Uterus (tissue), 4 donors: ENCODE measurements at places on chromosomes 3 and 15.
A peak's percentile ranks its signal among the peaks of the same experiment; 100 is the strongest.

- no peak for DNase-seq
Measured at GRCh38 chr15:85920956-85921355, 126.2 kb upstream of the KLHL25 start.

DNA sequence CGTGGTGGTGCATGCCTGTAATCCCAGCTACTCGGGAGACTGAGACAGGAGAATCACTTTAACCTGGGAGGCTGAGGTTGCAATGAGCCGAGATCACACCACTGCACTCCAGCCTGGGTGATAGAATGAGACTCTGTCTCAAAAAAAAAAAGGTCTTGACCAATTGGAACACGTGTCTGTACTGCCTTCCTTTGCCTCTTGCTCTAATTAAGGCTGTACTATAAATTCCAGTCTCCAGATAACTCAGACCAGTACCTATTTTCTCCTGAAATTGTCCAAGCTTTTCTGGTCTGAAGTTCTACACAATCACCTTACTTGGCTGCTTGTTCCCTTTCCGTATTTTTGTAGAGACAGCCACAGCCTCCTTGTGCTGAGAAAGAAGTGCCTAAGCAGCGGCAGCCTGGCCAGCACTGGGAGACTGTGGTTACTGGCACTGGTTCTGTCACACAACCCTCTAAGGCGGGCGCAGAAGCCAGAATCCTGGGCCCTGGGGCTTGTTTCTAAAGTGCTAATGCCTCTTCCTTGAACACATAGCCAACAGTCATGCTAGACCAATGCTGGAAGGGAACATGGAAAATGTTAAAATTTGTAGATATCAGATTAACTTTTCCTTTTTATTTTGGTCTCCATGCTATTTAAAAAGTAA is 6.2 kb upstream of the CEP70 start:
- no peak for DNase-seq

DNA sequence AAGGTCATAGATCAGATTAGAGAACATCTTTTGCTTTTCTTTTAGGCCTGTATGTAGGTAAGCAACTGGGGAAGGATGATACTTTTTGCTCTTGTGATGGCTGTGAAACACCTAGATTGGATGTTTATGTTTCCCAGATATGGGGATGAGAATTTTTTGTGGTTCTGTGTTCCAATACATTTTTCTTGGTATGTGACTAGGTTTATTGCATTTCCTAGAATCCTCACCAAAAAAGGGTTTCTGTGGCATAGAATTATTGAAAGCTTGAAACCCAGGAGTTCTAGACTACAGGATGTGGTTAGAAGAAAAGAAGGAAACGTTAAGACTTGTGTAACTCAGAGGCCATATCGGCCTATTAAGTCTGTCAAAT is 25.8 kb downstream of the OXNAD1 start:
- DNase-seq: no peak

DNA sequence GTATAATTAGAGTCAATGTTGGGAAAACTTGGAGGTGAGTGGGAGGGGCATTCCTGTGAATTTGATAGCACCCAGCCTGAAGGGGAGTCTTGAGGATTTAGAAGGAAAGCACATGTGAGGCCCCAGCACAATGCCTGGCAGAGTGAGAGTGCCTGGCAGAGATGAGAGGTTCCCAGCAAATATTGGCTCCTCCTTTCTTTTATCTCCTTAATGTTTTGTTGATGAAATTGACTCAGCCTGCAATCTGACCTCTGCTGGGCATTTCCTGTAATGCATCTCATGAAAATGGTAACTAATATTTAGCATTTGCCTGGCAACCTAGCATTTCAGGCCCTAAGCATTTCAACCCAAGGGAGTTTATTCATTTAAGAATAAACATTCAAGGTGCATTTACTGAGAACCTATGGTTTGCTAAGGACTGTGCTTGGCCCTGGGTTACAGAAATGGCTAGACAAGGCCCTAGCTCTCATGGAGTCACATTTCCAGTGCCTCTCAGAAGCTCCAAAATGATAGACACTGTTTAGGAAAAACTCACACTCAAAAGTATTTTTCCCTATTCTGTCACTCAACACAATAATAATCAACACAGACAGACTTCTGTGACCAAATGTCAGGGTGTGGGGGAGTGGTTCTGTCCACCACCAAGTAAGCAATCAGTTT is 19.0 kb downstream of the PDHB start:
- peak; percentile 66 for DNase-seq

- DNase-seq: no peak
Measured at GRCh38 chr15:72916897-72917296, 133.3 kb upstream of the ADPGK start.

DNA sequence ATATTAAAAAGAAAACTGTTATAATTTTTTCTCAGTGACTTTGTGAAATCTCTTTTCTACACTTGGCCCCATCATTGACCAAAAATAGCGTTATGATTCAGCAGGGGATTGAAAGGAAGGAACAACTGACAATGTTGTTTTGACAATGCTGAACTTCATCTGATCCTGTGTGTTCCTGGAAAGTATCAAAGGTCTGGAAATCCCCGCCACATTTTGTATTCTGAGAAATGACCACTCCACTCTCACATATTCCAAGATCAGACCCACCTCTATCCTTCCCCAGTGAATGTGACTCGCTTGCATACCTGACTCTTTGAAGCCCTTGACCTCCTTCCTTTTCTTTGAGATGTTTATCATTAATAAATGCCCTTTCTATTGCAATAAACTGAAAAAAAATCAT is 9.7 kb upstream of the RIOX2 start:
- DNase-seq: no peak

- DNase-seq: no peak
Measured at GRCh38 chr15:81939604-81940440, 106.0 kb downstream of the MEX3B start.

GRCh38 chr15:80599359-80599758 is 95.8 kb upstream of the ABHD17C start:
- no peak for DNase-seq

DNA sequence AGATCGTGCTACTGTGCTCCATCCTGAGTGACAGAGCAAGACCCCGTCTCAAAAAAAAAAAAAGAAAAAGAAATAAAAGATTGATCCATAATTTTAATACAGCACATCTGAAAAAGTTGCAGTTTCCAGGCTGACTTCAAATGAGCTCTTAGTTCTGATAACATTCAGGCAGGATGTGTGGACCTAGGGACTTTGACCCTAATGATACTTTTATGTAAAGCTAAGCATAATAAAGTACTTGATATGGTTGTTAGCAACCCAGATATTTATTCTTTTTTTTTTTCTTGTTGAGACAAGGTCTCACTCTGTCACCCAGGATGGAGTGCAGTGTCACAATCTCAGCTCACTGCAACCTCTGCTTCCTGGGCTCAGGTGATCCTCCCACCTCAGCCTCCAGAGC is 10.8 kb upstream of the GK5 start:
- no peak for DNase-seq

DNA sequence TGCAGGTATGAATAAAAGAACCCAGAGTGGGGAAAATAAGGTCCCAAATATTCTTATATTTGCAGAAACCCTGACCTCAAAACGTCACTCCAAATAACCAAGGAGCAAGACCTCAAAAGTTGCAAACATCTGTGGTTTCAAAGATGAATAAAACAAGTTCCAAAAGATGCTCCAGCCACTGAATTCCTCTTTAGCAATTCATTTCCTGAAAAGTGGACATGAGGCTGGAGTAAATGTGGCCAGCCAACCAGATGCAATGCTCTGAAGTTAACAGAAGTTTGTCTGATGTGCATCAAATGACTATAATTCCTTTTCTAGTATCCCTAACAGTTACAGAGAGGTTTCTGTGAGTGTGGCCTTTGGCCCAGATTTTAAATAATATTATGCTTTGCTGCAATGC is 71.2 kb upstream of the WNT5A start:
- no peak for DNase-seq

DNA sequence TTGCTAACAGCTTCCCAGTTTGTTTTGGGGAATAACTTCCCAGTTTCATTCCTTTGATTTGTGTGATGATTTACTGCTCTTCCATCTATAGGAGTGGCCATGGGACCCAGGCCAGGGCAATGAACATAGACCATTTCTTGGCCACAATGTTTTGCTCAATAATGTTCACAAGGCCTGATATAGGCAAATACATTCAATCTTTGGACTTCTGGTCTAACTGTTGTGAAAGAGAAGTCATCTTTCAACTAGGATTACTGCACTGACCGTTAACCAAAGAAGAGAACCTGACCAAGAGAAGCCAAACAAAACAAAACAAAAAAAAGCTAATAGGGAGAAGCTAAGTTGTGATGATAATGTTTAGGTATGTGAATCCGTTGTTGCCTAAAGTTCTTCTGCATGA is 221.8 kb upstream of the SUCLG2 start:
- no peak for DNase-seq

DNA sequence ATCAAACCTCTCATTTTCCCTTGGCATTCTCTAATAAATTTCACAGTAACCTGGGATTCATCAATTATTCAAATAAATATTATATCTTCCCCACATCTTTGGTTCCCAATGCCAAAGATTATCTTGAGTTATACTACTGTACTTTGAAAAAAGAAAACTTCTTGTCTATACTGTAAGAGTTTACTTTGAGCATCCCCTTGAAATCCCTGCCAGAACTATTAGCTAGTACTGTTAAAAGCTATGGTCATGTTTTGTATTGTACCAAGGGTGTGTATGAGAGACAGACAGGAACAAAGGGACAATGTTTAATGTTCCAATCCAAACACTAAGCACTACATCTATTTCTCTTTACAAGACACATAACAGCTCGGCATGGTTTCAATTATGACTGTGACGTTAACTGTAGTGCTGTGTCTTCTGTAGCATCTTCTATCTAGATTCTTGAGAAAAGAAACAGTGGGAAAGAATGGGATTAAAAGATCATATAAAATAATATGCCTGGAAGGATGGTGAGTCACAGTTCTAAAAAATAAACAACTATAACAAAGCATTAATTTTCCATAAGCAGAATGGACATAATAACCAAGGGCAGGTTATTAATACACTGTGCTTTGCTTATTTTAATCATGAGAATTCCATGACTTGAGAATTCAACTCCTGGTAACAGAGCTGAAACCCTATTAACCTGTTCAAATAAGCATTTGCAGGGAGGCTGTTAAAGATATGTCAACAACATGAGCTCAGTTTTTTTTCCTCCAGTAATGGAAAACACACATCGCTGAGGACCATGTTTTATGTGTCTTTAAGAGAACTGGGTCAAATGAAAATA is 71.1 kb downstream of the ALDH1A2 start:
- DNase-seq: no peak

- DNase-seq: no peak
Measured at GRCh38 chr15:74610302-74610951, 5.2 kb upstream of the CLK3 start.

DNA sequence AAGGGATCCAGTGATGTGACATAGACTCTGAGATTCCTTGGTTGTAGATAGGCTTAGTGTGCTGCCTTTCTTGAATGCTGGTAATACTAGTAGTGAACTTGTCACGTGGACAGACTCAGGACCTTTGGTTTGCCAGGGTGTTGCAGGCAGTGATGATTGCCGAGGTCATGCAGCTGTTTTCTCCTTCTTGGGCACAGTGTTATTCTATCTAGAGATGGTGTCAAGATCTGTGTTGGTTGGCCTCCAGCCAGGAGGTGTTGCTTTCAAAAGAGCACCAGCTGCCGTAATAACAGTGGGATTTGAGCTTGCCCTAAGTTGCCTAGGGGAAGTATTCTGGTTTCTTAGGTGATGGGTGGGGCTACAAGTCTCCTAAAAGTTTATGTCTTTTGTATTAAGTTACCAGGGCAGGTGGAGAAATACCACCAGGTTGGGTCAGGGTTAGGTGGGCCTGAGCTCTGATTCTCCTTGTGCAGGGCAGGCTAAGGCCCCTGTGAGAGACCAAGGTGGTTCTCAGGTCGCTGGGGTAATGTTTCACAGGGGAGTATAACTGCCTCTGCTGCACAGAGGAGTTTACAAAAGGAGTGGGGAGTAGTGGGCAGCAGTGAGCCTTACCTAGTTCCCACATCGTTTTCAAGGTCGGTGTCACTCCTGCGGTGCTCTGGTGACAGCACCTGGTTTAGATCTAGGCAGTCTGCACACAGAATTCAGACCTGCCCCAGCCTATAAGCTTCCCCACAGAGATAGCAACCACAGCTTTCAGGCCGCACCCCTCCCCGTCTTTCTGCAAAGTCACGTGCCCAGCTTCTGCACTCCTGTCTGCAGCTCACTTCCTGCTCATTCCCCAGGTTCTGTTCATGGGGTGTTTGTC is 350.3 kb downstream of the DOCK3 start:
- DNase-seq: no peak

DNA sequence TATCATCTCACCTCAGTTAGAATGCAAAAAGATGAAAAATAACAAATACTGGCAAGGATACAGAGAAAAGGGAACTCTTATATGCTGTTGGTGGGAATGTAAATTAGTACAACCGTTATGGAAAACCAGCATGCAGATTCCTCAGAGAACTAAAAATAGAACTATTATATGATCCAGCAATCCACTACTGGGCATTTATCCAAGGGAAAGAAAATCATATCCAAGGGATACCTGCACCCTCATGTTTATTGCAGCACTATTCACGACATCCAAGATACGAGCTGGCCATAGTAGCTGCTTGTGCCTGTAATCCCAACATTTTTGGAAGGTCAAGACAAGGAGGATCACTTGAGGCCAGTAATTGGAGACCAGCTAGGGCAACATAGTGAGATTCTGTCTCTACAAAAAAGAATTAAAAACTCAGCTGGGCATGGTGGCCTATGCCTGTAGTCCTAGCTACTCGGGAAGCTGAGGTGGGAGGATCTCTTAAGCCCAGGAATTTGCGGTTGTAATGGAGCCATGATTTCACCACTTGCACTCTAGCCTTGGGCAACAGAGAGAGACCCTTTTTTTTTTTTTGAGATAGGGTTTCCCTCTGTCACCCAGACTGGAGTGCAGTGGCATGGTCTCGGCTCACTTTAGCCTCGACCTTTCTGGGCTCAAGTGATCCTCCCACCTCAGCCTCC is 26.6 kb downstream of the USP50 start:
- DNase-seq: no peak

GRCh38 chr3:125202197-125202596 is 10.4 kb downstream of the SLC12A8 start:
- DNase-seq: no peak

DNA sequence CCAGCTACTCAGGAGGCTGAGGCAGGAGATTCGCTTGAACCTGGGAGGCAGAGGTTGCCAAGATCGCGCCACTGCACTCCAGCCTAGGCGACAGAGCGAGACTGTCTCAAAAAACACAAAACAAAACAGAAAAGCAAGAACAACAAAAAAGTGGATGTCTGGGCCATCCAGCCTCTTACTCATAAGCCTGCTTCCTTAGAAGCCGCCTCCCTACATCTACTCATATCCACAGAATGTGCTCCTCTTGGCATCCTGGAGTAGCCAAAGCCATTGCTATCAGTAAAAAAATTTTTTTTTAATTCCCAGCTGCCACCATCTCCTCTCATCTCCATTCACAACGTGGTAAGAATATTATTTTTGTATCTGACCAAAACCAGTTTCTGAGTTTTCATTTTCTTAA is 10.8 kb downstream of the ZSCAN2 start:
- no peak for DNase-seq

- DNase-seq: peak; percentile 67
Measured at GRCh38 chr3:173397161-173398110, at the start of gene NLGN1. Gene NLGN1 (plus strand): TSS chr3:173397744.
